ENCODE measurements at places on chromosomes 7 and 10. TPM values are rescaled to one million over a fixed set of nuclear protein-coding genes. Genes with fewer than 3 reads are reported as not detected.

The TBRG4 gene
- total RNA-seq: 87.7 TPM

The MORN4 gene
- total RNA-seq: 18.4 TPM

The OR2A2 gene
- not detected for total RNA-seq

The CPA1 gene
- not detected for total RNA-seq

The TET1 gene
- 2.8 TPM for total RNA-seq

All from myometrial cell (primary cell).